Fibroblast of upper back skin (primary cell): ENCODE measurements at places on chromosomes 7 and 10.

- peak; percentile 57 for DNase-seq
These were observed 3.6 kb downstream of the HOXA13 start for GRCh38 chr7:27196287-27196767.

- DNase-seq: peak; percentile 55
These were observed 363.4 kb downstream of the KCNMA1 start for GRCh38 chr10:77274046-77274795.

DNA sequence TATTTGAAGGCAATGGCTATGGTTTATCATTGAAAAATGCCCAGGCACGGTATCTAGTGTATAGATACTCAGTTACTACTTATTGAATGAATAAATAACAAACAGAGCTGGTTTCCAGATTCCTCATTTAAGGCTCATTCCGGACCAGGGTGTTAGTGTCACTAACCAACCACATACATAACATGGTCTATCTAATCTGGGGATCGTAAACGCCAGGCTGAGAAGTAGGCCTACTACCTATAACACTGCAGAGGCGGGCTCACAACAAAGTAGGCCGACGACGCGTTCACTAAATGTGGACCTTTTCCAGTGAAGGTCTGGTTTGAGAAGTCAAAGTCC is 423 bp downstream of the LSM5 start:
- DNase-seq: no peak

- no peak for DNase-seq
These were observed 56.2 kb upstream of the APBB1IP start for GRCh38 chr10:26381986-26382385.

DNA sequence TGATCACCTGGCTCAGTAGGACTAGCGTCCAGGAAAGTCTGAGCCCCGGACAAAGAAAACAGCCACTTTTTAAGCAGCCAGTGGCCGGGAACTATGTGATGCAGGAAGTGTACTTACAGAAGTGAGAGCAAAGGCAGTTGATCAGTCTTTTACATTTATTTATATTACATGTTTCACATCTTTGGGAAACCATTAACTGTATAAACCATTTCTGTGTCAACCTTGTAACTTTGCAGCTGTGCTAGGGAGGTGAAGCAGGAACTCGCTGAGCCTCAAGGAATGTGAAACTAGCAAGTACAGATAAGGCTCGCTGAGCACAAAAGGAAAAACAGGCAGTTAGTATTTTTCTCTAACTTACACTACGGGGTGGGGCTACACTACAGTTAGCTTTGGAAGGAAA is 39.9 kb upstream of the HECW1 start:
- no peak for DNase-seq

DNA sequence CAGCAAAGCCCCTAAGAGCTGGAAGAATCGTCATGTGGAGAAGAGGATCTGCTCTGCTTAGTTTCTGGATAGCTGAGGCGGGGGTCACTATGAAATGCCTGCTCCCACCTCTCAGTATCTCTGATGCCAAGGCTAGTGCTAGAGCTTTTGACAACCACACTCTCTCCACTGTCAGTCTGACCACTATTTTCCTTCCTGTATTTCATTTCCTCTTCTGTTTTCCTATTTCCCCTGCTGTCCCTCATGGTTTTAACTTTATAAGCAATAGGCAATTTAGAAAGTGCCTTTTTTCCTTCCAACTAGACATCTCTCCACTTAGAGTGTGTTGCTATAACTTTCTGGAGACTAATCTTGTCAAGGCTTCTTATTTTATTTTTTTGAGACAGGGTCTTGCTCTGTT is 23.6 kb downstream of the C7orf57 start:
- DNase-seq: no peak

DNA sequence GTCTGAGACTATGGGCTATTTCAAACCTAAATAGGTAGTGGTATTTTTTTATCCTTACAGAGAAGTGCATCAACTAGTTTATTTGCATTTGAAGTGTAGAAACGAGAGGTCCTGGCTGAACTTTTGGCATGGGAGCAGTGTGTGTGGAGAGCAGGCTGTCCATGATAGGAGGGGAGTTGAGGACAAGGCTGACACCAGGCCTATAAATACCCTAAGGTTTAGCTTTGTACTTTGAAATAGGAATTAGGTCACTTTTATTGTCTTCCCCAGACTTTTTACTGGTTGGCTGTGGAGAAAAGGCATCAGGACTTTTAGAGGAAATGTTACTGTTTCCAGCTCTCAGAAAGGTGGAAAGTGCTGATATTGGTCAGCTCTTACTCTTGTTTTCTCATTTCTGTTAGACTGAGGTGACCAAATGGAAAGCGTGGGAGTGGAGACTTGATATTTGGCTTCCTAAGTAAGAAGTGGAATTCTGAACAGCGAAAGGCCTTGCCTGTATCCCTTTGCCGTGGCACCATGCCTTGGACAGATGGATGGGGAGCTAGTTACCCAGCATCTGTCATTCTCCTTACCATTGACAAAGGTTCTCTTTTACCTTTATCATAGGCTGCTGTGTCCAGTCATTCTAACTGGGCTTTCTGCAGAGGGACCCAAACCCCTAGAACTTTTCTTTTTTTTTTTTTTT is 46.0 kb downstream of the GBF1 start:
- DNase-seq: no peak

DNA sequence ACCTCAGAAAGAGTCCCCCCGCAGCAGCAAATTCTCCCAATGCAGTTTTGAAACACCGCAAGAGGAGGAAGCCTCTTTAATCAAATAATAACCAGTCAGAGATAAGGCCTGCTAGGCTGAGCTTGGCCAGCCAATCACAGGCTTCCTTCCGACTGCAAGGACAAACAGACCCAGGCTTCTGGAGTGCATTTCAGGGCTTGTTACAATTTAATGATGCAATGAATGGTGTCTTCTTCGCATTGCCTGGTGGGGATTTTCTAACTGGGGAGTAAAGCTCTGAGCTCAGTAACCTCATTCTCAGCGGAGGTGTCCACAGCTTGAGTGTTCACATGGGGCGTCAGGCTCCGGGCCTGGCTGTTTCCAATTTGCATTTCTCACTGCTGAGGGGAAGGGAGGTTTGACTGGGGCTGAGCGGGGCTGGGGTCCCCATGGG is 31.8 kb upstream of the GPAM start:
- DNase-seq: peak; percentile 48

GRCh38 chr10:104142081-104142480 is 20.1 kb downstream of the SFR1 start:
- DNase-seq: no peak

DNA sequence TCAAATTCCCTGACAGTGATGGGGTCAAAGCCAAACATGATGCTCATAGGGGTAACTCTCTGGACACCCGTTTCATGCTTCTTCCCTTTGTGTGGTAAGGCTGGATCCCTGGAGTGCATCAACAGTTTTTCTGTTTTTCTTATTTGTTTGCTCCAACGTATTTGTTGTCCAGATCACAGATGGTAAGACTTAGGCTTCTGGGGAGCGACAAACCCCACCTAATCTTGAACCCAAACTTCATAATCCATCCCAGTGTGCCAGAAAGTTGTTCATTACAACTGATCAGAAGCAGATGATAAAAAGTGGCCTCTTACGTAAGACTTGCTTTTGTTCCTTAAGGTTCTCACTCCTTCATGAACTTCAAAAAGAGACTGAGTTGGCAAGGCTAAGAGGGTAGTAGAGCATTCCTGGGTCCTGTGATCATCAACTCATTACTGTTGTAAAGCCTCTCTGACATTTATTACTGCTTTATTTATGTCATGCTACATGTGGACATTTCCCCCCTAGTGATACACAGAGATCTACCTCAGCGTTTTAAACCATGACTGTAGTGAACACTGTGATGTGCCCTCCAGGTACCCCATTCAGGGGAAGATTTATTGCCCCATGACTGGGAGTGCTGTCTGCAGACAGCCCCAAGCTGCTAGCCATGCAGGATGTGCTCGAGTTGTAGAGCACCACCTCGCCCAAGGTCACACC is 125.6 kb downstream of the CCDC71L start:
- peak; percentile 41 for DNase-seq

DNA sequence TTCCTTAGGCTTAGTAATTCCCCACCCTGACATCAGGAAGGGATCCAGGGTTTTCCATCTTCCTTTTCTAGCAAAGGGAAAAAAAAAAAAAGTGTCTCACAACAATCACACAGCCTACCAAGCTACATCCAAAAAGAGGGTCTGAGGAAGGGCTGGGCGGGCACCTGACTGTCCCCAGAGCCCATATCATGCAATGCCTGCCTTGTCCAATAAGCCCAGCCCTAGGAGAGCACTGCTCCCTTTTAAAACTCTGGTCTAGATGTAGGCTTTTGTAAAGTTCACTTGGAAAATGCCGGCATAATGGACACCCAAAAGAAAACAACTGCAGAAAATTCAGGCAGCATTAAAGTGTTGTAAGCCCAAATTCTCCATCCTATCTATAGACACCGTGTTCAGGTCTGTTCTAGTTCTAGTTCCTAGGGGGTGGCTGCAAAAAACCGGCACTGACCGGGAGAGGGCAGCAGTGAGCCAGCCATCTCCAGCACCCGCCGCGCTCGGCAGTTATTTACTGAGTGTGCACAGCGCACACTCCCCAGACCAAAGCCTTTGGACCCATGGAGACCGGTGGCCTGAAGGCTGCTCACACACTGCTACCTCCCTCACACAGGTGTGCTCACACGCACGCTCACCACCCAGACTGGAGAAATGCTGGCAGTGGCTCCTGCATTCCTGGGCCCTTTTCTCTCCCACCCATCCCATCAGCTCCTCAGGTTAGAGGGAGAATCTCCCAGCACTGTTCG is 48.7 kb downstream of the PODXL start:
- peak; percentile 68 for DNase-seq
